Peyer's patch (tissue), 4 donors: ENCODE measurements at places on chromosomes 7 and 10. TPM values are rescaled to one million over a fixed set of nuclear protein-coding genes. Genes with fewer than 3 reads are reported as not detected.

Gene NPSR1
- total RNA-seq: not detected

Gene PDE1C
- 3.6 TPM for total RNA-seq

Gene CCNY
- 27.7 TPM for total RNA-seq

Gene HOXA3
- total RNA-seq: 11.6 TPM

DNA sequence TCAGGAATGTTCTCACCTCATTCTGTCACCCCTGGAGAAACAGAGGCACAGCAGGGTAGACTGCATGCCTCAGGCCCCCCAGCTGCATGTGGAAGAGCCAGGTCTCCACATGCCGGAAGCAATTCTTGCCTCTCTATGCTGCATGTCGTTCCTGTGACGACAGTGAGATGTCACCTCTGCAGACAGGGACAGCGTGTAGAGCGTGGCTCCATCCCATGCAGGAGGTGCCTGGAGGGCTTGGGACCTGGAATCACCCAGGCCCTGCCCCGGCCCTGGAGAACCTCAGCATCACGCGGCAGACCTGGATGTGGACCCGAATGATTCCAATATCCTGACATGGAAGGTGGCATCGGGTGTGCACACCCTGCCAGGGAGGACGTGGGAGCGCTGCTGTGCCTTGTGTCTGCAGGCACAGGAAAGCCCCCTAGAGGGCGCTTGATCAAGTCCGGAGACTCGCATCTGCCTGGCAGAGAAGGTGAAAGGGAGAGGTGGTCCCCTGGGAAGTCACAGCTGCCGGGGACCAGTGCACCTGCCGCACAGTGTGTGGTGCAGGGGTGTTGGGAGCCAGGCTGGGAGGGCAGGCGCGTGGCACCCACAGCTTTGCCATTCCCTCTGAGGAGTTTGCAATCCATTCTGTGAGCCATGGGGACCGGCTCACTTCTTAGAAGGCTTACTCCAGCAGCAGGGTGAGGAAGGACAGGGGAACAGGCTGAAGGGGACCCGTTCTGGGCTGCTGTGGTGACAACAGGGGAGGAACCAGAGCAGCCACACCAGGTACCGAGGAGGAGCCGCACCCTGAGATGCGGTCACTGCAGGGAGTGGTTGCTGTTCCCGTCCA is 45.3 kb upstream of the EN2 start:
- peak; percentile 60 for DNase-seq

DNA sequence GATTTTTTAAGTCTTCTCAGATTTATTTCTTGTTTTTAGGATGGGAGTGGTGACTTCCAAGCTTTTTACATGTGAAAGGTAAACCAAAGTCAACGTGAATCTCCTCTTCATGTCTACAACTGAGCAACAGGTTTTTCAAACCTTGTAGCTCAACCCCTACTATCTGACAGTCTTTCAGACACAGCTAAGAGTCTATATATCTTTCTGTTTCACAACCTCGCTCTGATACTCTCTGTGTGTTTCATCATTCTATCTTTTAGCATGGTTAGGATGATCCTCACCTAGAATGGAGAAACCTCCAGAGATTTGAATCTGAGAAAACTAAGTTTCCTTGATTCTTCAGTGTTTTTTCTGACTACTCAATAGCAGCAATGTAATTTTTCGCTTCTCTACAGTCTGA is 96.1 kb downstream of the EPDR1 start:
- no peak for DNase-seq

DNA sequence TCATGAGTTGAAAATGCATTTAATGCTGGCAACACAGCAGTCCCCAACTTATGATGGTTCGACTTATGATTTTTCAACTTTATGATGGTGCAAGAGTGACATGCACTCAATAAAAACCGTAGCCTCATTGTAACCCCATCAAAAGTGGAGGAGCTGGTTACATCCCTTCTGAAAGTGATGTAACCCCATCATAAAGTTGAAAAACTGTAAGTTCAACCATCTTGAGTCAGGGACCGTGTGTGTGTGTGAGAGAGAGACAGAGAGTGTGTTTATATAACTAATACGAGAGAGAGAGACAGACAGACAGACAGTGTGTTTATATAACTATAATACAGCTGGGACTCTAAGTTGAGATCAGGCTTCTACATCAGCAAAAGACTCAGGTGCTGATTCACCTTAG is 21.0 kb downstream of the ANXA11 start:
- DNase-seq: no peak

DNA sequence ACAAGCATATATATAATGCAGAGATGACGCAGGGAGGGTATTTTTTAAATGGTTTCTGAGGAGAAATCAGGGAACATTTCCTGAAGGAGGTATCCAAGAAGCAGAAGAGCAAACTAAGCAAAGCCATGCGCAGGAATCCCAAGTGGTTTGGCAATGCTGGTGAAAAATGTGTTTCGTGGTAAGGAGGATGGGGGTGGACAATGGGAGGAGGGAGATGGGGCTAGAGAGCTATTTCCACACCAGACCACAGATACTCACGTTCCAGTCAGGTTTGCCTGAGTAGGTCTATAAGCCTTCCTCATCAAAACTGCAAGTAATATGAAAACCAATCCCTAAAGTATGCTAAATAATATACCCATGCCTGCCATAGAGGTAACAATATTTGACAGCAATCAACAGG is 223.7 kb upstream of the MKLN1 start:
- no peak for DNase-seq

Gene SEMA3C
- 120 TPM for total RNA-seq

DNA sequence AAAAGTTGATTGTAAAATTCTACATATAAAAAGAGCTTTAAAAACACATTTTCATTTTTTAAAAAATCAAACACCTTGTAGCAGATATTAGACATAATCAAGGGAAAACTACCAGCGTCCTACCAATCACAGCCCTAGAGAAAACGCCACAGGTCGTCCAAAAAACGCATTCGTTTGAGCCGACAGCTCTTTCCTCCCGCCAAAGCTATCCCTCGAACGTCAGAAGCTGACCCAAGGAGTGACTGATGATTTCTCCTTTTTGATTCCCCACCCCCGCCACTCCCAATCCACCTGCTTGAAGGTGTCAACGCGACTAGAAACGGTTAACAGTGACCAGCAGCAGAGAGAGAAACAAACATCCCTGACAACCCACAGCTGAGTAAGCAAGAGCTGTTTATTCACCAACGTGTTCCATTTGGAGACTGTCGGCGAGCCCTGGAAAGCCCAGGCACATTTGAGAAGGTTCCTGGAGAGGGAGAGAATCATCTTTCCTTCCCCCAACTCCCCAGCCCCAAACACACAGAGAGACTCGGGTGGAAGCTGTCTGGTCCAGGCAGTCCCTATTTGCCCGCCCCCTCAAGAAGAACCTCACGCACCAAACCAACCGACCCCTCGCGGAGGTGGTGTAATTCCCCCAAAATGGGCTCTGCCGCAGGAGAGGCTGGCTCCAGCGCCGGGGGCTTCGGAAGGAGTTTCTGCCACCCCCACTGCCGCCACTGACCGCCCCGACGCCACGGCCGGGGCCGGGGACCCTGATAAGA is 622 bp downstream of the CPEB3 start:
- no peak for DNase-seq

DNA sequence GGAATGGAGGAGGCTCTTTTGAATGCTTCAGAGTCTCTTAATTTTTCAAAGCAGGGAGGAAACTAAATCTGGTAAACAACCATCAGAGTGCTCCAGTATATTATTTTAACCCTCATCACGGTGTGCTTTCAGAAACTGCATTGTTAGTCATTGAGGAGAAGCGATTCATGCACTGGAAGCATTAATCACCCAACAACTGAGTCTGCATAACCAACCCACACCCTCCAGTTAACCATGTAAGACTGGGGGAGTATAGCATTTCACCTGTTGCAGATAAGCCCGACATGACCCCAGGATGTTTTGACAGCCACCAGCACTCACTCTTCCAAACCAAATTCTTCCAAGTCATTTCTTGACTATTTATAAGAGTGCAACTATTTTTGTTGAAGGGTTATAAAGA is 257.6 kb downstream of the GATA3 start:
- no peak for DNase-seq

DNA sequence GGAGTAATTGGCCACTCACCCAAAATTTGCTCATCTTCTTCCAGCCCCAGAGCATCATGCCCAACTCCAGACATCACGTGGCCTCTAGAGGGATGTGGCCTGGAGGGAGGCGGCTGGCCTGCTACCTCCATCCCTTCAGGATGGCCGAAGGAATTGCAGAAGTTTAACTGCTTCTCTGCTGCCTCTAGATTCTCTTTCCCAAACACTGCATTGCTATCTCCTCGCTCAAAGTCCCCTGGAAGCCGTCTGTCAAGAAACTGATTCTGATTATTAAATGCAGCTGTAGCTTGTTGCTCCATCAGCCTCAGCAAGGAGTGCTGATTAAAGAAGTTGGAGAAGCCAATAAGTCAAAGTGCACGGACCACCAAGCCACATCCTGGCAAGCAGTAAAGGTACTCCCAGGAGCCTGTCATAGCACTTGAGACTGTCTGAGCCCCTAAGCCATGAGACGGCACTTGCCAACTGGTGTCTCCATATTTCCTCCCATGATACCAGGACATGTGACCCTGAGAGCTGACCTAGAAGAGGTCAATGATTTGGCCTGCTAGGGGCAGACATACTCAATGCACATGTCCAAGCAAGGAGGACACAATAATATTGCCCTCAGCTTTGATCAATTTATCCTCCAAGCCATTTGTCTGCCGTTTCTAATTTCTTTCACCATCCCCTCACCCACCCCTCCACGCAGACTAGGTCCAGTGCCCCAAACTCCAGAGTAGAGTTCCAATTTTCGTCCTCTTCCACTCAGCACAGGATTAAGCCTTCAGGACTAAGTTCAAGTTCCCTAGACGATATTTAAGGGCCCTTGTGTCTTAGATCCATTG is 84.2 kb downstream of the TBXAS1 start:
- DNase-seq: no peak

DNA sequence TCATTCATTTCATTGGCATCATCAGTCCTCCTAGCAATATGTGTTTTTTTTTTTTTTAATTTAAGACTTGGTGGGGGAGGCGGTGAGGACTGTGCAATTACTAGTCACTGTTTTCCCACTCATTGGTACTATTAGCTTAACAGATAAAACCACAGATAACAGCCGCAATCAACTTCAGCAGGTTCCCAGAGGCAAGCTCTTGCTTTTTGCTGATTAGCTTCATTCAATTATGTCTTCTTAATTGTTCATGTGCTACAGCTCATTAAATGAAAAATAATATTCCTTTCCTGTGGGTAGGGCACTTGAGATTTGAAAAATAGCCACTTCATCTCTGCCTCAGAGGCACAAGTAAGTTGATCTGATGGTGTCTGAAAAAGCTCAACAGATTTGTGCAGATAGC is 215.5 kb downstream of the PCDH15 start:
- no peak for DNase-seq
